ENCODE measurements at places on chromosomes 12 and 14.

DNA sequence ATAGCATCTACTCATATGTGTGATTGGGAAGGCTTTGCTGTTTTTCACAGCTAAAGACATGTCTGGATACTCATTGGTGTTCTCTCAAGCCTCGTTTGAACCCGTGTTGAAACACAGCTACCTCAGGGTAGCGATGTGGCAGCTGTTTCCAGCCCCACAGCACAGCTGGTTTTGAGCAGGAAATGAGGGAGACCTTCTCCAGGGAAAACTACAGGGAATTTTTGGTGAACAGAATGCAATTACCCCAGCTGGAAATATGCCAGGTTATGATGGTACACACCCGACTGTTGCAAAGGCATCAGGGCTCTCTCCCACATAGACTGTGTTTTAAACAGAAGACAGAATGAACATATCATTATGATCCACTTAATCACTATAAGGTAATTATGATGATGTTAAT is 828.9 kb downstream of the VRK1 start:
- DNase-seq, result no peak

GRCh38 chr12:49201595-49202295 is 12.9 kb upstream of the TUBA1A start:
- no peak for DNase-seq

DNA sequence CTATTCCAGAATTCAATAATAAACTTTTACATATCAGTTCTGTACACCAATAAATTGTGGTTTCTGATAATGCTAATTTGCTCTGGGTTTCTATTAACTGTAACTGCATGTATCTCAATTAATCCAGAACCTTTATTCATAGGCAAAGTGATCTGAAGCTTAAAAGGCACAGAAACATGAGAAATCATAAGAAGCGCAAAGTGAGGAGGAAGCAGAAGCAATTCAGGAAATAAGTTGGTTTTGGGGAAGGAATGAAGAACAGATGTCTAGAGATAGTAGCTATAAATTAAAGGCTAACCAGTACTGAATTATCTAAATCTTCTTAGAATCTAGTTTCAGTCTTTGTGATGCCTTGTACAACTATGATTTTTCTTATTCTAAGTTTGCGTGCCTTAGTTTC is 24.6 kb downstream of the KERA start:
- DNase-seq, result no peak

DNA sequence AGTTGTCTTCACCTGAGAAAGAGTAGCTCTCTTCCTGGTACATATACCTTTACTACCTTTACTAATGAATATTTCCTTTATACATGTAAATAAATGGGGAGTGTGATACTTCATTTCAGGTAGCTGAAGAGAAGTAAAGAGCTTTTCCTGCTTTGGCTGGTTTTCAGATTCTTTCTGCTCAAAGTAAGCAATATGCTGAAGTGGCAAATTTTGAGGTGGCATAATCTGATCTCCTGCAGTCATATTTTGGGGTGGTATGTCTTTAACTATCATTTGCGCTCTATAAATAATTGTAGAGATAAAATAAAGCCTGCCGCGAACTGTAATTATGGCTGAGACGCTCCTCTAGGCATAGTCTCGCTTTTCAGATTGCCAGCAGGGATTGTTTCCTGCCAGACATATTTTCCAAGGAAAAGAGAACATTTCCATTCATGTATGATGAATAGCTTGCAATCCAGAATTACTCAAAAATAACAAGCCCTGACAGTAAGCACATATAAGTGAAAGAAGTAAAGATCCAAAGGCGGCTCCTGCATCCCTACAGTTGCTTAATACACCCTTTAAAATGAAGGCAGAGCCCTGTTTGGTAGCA is 200.7 kb downstream of the C12orf50 start:
- no peak for DNase-seq

- no peak for DNase-seq
Measured at GRCh38 chr14:104658325-104658712, 31.1 kb upstream of the INF2 start.

- DNase-seq, result no peak
Measured at GRCh38 chr12:52310622-52311284, 10.4 kb downstream of the KRT83 start.

- DNase-seq, result no peak
Measured at GRCh38 chr14:104879201-104879982, 14.3 kb downstream of the CEP170B start.

DNA sequence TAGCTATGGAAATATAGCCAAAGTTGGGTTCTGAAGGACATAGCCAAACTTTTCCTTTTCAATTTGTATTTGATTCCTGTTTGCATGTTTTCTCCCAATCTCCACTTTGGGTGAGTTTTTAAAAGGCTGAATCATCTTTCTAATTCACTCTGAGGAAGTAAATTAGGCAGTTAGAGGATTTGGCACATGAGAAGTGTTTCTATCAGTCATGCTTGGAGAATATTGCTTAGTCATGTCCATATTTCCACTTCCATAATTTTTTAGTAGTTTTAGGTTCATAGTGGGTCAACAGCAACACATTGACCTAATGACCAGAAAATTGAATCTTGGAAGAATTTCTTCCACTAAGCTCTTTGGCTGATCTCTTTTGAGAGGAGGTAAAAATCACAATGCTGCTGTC is 21.8 kb downstream of the IRAK3 start:
- no peak for DNase-seq
